Activated CD8-positive, alpha-beta memory T cell treated with anti-CD3 and anti-CD28 coated beads for 1 hour (primary cell): ENCODE measurements at places on chromosomes 5 and 9.

- DNase-seq = no peak
Observed at GRCh38 chr5:158487664-158488063, 612.1 kb downstream of the EBF1 start.

- no peak for DNase-seq
Observed at GRCh38 chr9:129614932-129615331, 6.0 kb downstream of the C9orf50 start.

DNA sequence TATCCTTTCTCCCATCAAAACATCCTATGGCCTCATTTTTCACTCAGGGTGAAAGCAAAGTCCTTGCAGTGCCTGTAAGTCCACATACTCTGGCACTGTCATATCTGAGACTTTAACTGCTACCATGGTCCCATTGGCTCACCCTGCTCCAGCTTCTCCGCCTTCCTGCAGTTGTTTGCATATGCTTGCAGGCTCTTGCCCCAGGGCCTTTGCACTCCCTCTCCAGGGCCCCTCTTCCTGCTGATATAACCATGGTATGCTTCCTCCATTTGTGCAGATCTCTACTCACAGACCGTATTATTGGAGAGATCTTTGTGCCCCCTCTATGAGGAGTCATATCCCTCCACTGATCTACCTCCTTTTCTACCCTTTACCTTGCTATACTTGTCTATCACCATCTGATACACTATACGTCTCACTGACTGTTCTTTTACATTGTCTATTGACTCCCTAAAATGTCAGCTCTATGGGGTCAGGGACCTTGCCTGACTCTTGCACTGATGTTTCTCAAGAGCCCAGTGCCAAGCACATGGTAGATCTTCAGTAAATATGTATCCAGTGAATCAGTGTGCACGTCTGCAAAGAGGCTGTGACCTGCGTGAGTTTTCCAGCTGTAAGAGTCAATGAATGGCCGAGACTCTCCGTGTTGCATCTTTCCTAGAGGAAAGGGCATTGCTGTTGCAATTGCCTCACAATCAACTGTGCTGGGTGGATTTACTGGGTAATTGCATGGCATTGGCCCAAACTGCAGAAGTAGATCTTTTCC lies 81.7 kb upstream of the CPEB4 start:
- no peak for DNase-seq

- DNase-seq = no peak
Observed at GRCh38 chr5:142222866-142223558, 101.8 kb downstream of the SPRY4 start.

- no peak for DNase-seq
Observed at GRCh38 chr5:107672211-107673038, 1.7 kb upstream of the EFNA5 start.

- DNase-seq = peak; percentile 14
Observed at GRCh38 chr9:4604678-4605095, 57.4 kb upstream of the PLPP6 start.

GRCh38 chr5:45399041-45399440 lies 297.1 kb downstream of the HCN1 start:
- DNase-seq = no peak

DNA sequence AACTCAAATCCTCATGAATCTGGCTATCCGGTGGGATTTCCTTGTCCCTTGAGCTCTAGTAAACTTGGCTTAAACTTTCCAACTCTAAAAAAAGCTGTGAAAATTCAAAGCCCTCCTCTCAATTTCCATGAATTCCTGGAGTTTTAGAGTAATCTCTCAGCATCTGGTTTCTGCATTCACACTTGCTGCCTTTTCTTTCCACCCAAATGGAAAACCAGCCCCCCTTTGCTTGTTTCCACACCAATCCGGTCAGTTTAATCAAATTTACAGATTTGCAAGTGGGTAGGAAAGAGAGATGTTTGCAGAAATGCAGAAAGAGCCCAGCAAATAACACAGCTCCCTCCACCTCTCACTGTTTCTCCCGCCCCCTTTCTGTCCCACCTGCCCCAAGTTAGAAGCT lies 91.1 kb downstream of the ENC1 start:
- DNase-seq = no peak

- DNase-seq = no peak
Observed at GRCh38 chr5:91229031-91229727, 153.9 kb downstream of the ARRDC3 start.

DNA sequence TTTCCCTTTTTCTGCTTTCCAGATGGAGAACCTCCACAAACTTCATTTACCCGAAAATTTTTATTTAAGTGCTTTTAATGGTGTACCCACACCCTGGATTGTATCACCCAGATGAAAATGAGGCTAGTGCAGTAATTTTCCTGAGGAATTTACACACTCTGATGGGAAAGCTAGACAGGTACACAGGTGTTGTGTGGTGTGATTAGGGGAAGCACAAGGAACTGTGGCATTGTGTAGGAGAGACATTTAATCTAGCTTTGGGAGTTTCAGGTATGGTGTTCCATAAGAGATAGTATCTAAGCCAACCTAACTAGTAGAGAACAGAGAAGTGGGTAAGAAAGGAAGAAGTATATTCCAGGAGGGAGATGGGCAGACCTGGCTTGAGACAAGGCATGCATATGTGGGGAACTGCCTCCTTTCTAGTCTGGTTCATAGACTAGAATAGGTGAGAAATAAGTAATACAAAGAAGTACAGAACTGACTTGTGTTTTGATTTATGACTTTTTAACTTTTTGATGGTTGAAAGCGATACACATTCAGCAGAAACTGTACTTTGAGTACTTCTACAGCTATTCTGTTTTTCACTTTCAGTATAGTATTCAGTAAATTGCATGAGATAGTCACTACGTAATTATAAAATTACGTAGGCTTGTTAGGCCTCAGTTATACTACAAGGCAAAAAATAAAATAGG lies 22.9 kb upstream of the ROPN1L start:
- DNase-seq = no peak

DNA sequence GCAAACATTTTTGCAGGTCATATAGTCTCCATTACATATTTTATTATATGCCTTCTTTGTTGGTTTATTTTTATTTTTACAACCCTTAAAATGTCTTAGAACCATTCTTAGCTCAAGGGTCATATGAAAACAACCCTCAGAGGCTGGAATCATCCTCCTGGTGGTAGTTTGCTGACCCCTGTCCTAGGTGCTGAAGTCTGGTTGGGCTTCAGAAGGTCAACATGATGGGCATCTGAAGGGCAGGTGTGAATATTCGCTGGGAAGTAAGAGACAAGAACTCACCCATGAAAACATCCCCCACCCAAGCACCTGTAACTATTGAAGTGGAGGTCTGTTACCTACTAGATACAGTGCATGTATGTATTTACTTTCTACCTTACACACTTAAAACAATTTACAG lies 75.4 kb downstream of the OSMR start:
- DNase-seq = no peak

DNA sequence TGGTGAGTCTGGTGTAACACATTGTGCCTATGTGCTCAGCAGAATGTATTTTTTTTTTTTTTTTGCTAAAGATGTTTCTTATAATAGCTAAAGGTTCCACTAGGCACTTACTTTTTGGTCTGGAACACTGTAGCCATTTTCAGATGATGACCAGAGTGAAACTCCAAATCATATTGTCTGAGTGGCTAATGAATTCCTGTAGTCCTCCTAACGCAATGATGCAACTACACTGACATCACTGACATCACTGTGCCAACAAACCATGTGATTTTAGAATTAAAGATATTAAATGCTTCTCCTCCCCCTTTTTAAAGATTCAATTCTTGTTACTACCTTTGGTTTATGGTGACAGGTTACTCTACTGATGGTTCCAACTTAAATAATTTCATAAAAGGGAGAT lies 28.8 kb downstream of the JAKMIP2 start:
- no peak for DNase-seq

DNA sequence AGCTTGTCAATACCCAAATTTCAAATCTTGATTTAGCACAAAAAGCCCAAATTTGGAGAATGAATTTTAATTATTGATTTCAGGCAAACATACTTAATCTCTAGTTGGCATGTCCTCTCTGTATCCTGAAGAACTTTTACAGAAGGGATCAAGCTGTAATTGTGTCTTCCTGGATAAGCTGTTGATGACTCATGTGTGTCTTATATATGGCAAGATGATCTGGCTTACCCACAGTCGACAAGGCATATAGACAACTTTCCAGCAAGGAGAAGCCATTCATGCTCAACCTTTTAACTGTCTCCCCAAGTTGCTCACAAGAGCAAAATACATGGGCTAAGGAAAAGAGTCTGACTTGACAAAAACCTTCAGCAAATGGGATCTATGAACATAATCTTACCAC lies 112.5 kb upstream of the SLCO6A1 start:
- no peak for DNase-seq

DNA sequence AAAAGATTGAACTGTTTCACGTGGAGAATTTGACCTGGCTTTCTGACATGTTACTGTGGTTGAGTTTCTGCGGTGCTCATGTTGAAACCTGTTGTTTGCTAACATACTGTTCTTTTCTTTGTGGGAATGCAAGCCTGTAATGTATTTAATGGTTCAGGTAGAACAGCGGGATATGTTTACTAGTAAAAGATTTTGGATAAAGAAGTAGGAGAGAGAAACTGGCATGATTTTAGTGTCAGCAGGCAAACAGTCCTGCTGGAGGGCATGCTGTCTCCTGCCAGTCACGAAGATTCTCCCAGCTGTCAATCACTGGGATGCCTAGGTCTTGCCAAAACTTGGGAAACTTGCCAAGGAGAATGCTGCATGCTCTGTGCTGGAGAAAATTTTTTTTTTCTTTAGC lies 263.5 kb downstream of the TAF11L14 start:
- DNase-seq = no peak

DNA sequence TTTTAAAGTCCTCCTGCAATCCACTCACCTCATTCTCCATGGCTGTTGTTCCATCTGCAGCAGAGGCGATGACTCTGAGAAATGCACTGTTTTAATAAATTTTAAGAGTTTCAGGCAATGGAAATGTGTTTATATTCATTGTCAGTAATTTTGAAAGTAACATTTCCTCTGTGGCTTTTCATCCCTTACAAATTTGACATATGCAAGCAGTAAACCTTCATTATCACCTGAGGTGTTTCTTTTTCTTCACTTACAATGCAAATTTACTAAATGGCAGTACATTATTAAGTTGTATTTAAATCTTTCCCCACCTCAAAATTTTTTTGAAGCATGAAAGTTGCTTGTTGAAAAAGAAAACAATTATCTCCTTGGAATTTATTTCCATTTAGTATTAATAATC lies 136.9 kb downstream of the DIRAS2 start:
- DNase-seq = no peak

DNA sequence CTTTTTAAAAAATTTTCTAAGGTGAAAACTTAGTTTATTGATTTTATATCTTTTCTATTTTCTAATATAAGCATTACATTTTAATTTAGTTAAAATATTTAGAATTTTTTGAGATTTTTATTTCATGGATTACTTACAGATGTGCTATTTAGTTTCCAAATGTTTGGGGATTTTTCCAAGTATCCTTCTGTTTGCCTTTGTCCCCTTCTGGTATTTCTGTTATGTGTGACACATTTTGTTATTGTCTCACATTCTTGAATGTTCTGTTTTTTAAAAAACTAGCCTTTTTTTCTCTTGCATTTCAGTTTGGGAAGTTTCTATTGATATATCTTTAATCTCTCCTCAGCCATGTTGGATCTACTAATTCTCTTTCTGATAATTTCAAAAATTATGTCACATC lies 234.9 kb downstream of the FAM170A start:
- no peak for DNase-seq

GRCh38 chr5:109703829-109704228 lies 14.1 kb downstream of the MAN2A1 start:
- no peak for DNase-seq

DNA sequence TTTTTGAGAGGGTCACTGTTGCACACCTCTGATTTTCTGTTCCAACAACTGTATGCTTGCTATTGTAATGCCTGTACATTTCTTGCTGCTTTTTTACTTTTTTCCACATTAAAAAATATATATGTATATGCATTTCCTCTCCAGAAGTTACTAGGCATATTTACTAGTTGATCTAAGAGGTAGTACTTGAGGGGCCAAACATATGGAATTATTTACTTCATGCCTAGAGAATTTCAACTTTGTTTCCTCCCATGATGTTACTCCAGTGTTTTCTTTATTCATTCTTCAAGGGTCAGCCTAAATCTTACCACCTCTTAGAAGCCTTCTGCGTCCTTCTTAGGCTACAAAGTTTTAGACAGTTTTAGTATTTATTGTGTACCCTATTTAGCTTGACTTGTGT lies 122.7 kb downstream of the NMUR2 start:
- no peak for DNase-seq

GRCh38 chr5:68383888-68384310 lies 168.3 kb downstream of the PIK3R1 start:
- no peak for DNase-seq

DNA sequence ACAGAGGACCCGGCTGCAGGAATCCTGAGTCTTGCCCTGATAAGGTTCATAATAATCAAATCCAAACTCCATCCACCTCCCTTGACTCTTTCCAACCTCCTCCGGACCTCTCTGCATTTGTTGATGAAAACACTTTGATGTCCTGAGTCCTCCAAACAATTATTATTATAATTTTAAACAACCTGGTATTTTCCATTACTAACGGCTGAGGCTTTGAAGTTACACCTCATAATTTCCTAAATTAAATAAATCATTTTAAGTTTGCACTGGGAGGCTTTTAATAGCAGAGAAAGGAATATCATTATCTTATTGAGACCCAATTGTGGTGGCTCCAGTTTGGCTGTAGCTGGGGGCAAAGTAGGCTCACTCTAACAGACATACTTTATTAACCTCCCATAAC lies 9.5 kb downstream of the MSX2 start:
- no peak for DNase-seq

GRCh38 chr9:114613087-114613486 lies 2.0 kb downstream of the TMEM268 start:
- DNase-seq = no peak

GRCh38 chr9:92727716-92728700 lies 36.6 kb downstream of the BICD2 start:
- DNase-seq = no peak

DNA sequence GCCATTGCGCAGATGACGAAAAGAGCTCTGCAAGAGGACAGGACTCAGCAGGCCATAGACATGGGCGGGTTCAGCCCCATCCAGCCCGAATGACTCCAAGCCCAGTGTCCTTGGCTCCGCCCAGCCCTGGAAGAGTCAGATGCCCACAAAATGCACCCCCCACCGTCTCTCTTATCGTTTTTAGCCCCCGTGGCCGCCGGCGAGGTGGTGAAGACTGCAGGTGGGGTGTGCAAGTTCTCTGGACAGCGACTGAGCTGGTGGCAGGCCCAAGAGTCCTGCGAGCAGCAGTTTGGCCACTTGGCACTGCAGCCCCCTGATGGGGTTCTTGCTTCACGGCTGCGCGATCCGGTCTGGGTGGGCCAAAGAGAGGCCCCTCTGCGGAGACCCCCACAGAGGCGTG lies 2.1 kb downstream of the ADGRD2 start:
- no peak for DNase-seq

- no peak for DNase-seq
Observed at GRCh38 chr9:24846248-24846912, 300.7 kb upstream of the IZUMO3 start.
